ENCODE measurements at places on chromosomes 2 and 18. TPM values are rescaled to one million over a fixed set of nuclear protein-coding genes. Genes with fewer than 3 reads are reported as not detected.

- no peak for DNase-seq
Measured at GRCh38 chr2:1246239-1246638, 167.0 kb upstream of the TPO start.

DNA sequence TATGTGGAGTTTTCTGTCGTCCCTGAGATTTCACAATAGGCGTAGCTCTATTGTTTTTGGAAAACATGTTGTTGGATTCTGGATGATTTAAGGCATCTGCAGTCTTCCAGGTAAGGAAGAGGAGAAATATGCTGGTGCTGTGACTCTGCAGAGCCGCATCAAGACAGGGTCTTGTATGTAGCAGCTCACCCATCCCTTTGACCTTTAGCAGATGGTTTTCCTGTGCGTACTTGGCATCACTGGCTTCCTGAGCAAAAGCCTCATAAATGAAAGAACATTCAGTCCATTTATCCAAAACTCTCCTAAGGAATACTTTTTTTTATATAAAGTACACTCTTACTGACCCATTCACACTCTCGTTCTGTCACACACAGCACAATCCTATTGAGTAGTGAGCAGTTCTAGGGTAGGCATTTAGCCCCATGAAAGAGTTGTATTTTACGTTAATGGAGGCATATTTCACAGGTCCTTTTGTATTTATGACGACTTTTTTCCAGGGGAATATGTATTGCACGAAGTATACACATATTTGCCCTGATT is 443.9 kb downstream of the STK39 start:
- DNase-seq = no peak

DNA sequence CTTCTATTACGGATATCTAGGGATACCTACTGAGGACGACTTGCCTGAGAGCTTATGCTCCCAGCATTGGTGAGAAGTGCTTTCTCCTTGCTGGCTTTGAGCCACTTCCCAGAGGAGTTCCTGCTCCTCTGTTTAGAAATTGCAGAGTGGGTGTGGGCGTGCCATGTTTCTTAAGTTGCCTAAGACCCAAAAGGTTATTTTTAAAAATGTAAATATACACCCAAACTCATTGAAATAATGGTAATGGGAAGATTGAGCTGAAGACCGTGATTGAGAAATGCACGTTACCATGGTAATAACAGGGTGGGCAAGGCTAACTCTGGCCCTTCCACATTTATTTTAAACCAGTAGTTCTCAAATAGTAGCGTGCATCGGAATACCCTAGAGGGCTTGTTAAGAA is 17.2 kb upstream of the TMEM200C start:
- no peak for DNase-seq

- DNase-seq = no peak
Measured at GRCh38 chr18:56294484-56295183, 343.8 kb downstream of the TXNL1 start.

GRCh38 chr18:32317651-32318050 is 127.8 kb downstream of the MEP1B start:
- no peak for DNase-seq

DNA sequence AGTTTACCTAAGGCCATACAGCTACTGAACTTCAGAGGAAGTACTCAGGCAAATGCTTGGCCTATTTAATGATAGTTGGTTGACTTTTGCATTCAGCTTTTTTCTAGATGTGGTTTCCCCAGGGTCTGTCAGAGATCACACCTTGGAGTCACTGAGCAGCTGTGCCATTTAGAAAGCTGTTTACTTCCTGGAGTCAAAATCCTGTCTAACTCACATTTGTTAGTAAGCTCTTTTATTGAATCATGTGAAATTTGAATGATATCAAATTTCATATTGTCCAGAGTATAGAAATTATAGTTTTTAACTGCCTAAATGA is 7.6 kb upstream of the TRIB2 start:
- no peak for DNase-seq

DNA sequence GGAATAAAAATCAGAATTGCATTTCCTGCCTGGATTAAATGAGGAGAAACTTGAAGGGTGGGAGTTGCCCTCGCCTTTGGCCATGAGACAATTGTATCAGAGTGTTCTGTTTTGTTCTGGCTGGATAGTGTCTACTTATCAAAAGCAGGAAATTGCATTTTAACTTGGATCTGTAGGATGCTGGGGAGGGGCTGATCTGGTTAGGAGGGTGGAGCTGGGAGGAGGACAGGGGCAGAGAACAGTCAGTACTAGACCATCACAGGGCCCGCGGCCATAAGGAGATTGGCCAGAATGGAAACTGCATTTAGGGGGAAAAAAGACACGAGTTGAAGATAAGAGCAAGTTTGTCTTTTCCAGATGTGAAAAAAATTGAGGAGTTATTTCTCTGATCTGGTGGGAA is 199.1 kb upstream of the POU3F3 start:
- no peak for DNase-seq

DNA sequence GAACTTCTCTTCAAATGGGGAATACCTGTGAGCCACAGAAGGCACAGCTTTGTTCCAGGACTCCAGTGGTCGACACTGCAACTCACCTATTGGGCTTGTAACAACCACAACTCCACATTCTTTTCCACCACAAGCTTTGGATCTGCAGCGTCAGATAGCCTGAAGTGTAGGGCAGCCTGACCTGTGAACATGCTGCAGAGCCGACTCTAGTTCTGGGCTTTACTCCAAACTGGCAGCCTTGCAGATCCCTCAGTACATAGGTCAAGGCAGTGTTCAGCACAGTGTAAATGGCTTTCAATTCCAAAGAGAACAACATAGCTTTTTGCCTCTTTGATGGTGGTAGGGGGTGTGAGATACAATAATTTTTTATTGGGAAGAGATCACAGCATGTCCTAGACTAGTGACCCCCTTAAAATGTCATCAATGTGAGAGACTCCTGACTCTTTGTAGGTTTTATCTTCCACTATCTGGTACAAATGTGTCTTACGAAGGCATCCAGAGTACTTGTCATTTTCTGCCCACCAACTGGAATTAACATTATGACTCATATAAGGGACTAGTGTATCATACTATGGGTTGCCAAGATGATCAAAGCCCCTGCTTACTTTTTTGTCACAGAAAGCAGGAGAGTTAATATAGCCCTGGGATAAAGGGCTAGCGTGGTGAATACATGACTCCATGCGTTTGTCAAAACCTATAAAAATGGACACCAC is 149.8 kb downstream of the COPS8 start:
- no peak for DNase-seq

- peak; percentile 70 for DNase-seq
Measured at GRCh38 chr2:25590921-25591505, 82.4 kb downstream of the DTNB start.

DNA sequence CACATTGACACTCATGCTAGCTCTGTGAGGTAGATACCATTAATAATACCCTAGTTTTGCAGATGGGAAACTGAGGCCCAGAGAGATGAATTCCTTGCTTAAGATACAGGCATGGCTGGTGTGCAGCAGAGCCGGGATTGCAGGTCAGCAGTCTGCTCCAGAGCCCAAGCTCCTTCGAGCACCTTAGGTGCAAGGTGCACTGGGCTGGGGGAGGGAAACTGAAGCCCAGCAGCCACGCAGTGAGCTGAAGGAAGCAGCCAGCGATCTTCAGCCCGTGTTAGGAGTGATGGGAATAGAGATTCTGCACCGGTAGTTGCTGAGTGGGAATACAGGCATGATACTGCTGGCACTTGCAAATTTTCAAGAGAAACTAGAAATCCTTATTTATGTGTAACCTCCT is 50.6 kb downstream of the TANC1 start:
- DNase-seq = no peak

GRCh38 chr2:28488858-28489575 is 6.8 kb upstream of the PLB1 start:
- no peak for DNase-seq

SH3RF3 gene
- 12.3 TPM for total RNA-seq

C1GALT1C1L gene
- not detected for total RNA-seq

ZC3H15 gene
- total RNA-seq = 79.7 TPM

NT5DC4 gene
- not detected for total RNA-seq

KCNK3 gene
- total RNA-seq = 3.6 TPM

SLC19A3 gene
- total RNA-seq = 1.2 TPM

ALLC gene
- not detected for total RNA-seq

ABCB11 gene
- 0.16 TPM for total RNA-seq

ORC2 gene
- total RNA-seq = 25.6 TPM

Measured in occipital lobe (tissue), 3 donors.